Small intestine (tissue), 16 donors: ENCODE measurements at places on chromosomes 3 and 15. TPM values are rescaled to one million over a fixed set of nuclear protein-coding genes. Genes with fewer than 3 reads are reported as not detected.

- no peaks in the 10 kb centered on the region for H3K27me3 ChIP-seq
- no peaks in the 10 kb centered on the region for H3K36me3 ChIP-seq
- no peak overlapping the region for H3K4me3 ChIP-seq
- no peaks in the 10 kb centered on the region for H3K4me1 ChIP-seq
- DNase-seq: no peak
These were observed 231.7 kb upstream of the ICE2 start for GRCh38 chr15:60710656-60711055.

GRCh38 chr3:51358981-51359380 lies 26.1 kb upstream of the MANF start:
- no peaks in the 10 kb centered on the region for H3K27me3 ChIP-seq
- no peak overlapping the region for H3K27ac ChIP-seq
- H3K36me3 ChIP-seq: no peaks in the 10 kb centered on the region
- no peak for DNase-seq
- H3K4me1 ChIP-seq: no peaks in the 10 kb centered on the region
- no peak overlapping the region for H3K4me3 ChIP-seq

DNA sequence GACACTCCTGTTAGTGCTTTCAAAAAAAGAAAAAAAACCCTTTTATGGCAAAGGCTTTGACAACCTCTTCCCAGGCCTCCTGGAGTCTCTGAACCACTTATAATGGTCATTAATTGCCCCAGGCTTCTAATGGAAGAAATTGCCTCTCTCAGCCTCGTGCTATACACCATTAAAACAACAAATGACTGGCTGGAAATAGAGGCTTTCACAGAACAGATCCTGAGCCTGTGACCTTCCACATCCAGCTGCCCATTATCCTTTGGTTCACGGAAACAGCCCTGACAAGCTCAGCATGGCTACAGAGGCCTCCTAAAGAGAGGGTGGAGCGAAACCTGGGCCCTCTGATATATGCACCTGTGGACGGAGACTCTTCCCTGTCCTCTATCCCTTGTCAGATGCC lies 26.8 kb upstream of the MKRN3 start:
- no peaks in the 10 kb centered on the region for H3K36me3 ChIP-seq
- H3K27me3 ChIP-seq: no peaks in the 10 kb centered on the region
- H3K4me3 ChIP-seq: no peak overlapping the region
- H3K27ac ChIP-seq: no peak overlapping the region
- H3K4me1 ChIP-seq: no peaks in the 10 kb centered on the region

DNA sequence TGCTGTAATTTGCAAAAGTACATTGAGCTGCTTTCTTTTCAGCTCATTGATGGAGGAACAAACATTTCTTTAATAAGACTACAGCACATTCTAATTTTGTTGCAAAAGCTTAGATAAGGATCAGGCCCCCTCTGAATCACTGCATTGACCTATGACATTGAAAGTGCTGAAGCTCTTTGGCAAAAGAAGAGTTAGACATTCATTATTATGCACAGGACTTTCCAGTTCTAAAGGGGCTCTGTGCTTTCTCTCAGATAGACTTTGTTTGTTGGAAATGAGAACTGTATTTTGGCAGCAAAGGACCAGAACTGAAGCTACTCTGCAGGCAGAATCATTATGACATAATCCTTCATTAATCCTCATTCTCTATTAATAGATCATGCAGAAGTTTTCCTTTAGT lies 252.9 kb upstream of the SOX2 start:
- H3K36me3 ChIP-seq: no peaks in the 10 kb centered on the region
- H3K27ac ChIP-seq: no peak overlapping the region
- H3K4me3 ChIP-seq: no peak overlapping the region
- H3K27me3 ChIP-seq: no peaks in the 10 kb centered on the region
- DNase-seq: no peak

GRCh38 chr15:78417754-78418630 lies 20.0 kb upstream of the IREB2 start:
- H3K27me3 ChIP-seq: no peaks in the 10 kb centered on the region
- peaks cover 6% of the 10 kb centered on the region for H3K4me1 ChIP-seq
- peak overlapping the region; percentile 54 for H3K27ac ChIP-seq
- peak; percentile 47 for DNase-seq

GRCh38 chr3:168414149-168414548 lies 318.4 kb upstream of the GOLIM4 start:
- H3K27me3 ChIP-seq: no peaks in the 10 kb centered on the region
- H3K27ac ChIP-seq: no peak overlapping the region
- H3K4me3 ChIP-seq: no peak overlapping the region
- no peak for DNase-seq

DNA sequence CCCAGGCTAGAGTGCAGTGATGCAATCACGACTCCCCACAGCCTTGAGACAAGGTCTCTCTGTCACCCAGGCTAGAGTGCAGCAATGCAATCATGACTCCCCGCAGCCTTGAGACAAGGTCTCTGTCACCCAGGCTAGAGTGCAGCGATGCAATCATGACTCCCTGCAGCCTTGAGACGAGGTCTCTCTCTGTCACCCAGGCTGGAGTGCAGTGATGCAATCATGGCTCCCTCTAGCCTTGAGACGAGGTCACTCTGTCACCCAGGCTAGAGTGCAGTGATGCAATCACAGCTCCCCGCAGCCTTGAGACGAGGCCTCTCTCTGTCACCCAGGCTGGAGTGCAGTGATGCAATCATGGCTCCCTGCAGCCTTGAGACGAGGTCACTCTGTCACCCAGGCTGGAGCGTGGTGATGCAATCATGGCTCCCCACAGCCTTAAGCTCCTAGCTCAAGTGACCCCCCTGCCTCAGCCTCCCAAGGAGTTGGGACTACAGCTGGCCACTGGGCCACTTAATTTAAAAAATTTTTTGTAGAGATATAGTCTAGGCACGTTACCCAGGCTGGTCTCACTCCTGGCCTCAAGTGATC lies 26.1 kb downstream of the TFRC start:
- no peaks in the 10 kb centered on the region for H3K4me1 ChIP-seq
- peaks cover 48% of the 10 kb centered on the region for H3K36me3 ChIP-seq
- no peaks in the 10 kb centered on the region for H3K27me3 ChIP-seq
- DNase-seq: peak; percentile 75
- no peak overlapping the region for H3K4me3 ChIP-seq
- H3K27ac ChIP-seq: no peak overlapping the region

GRCh38 chr15:34725556-34725955 lies 29.2 kb downstream of the GJD2 start:
- no peak overlapping the region for H3K4me3 ChIP-seq
- H3K27ac ChIP-seq: no peak overlapping the region
- no peaks in the 10 kb centered on the region for H3K36me3 ChIP-seq
- no peak for DNase-seq
- no peaks in the 10 kb centered on the region for H3K4me1 ChIP-seq

DNA sequence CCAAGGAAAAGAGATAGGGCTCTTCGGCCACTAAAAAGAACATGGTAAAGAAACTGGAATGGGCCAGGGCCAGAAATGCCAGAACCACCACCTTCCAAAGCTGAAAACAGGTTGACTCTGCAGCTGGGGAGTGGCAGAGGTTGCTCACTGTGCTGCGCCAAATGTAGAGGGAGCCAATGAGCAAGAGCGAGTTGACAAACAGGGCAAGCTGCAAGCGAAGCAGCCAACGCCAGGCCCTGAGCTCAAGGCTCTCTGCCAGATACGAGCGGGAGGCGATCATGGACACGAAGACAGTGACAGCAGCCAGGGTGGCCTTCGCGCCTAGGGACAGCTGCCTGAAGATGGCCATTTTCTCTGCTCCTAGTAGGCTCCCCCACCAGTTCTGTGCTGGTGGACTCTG lies 3.1 kb downstream of the GLB1 start:
- H3K4me1 ChIP-seq: peaks cover 3% of the 10 kb centered on the region
- no peak overlapping the region for H3K4me3 ChIP-seq
- H3K27me3 ChIP-seq: no peaks in the 10 kb centered on the region
- no peak overlapping the region for H3K27ac ChIP-seq
- H3K36me3 ChIP-seq: peaks cover 34% of the 10 kb centered on the region
- no peak for DNase-seq

GRCh38 chr3:52123106-52123725 lies 31.0 kb downstream of the POC1A start:
- no peaks in the 10 kb centered on the region for H3K36me3 ChIP-seq
- no peaks in the 10 kb centered on the region for H3K4me1 ChIP-seq
- H3K27ac ChIP-seq: no peak overlapping the region
- H3K27me3 ChIP-seq: no peaks in the 10 kb centered on the region
- no peak overlapping the region for H3K4me3 ChIP-seq

DNA sequence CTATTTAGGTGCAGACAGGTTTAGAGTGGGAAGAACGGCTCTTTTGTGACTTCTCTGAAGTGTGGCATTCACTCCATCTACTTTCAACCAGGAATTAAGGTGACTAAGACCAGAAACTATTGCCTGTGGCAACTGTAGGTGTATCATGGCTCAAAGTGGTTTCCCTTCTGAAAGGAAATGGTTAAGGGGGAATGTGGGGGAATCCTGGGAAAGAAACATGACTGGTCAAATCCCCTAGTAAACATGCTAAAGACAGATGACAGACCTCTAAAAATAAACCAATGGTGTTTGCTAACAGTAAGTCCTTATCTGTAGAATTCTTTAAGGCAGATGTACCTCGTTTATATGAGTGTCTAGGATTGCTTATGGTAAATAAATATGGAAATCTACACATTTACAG lies 56.9 kb downstream of the MEGF11 start:
- no peak overlapping the region for H3K27ac ChIP-seq
- H3K36me3 ChIP-seq: no peaks in the 10 kb centered on the region
- no peak overlapping the region for H3K4me3 ChIP-seq
- no peaks in the 10 kb centered on the region for H3K27me3 ChIP-seq

DNA sequence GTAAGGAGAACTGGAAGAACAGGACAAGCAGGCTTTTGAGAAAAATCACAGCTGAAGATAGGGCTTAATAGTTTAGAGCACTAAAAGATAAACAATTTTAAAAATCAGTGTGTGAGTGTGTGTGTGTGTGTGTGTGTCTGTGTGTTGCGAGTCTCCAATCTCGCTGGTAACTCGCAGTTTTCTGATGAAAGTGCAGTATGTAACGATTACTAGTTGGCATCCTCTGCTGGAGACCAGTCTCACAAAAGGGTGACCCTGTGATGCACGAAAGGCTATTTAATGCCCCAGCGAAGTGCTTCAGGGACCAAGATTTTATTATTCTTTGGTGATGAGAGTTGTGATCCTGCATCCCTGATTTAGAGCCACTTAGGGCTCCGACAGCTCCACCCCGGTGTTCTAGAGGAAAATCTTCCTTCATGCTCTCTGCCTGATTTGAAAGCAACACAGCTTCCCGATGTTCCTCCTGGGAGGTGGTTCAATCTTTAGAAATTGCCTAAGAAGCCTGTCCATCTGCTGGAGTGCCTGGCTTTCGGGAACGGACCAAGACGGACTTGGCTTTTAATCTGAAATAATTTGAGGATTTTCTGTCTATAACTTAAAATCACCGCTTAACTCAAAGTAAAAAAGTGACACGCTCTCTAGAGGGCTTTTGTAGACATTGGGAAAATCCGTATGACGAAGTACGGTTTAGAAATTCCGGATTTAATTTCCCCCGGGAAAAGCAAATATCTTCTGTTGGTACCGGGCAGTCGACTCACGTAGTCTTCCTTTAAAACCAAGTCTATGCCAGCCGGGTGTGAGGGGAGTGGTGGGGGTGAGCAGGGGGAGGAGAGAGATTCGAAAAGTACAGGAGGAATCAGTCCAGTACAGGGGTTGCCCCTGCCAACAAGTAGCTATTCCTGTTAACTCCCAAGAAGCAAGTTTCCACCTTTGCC lies 1.1 kb upstream of the ALCAM start:
- peak overlapping the region; percentile 61 for H3K27ac ChIP-seq
- peak; percentile 30 for DNase-seq
- no peaks in the 10 kb centered on the region for H3K36me3 ChIP-seq
- H3K27me3 ChIP-seq: peaks cover 12% of the 10 kb centered on the region
- peaks cover 11% of the 10 kb centered on the region for H3K4me1 ChIP-seq

DNA sequence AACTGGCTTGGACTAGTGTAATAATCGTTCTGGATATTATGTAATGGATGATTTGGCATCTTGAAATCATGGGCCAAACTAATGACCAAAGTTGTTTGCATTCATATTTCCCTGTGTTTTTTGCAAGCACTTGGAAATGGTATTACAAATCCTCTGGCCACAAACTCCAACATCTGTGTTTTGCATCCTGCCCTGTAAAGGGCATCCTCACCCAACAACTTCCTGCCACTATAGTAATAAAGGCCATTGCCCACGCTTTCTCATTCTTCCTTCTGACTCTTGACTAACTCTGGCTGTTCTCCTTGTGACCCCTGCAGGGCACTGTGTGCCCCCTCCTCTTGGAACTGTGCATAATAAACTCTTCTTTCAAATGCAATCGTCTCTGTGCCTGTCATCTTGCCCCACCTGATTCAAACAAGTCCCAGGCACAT lies 25.4 kb upstream of the PSMD6 start:
- H3K4me3 ChIP-seq: no peak overlapping the region
- no peaks in the 10 kb centered on the region for H3K36me3 ChIP-seq
- no peak for DNase-seq
- H3K27ac ChIP-seq: no peak overlapping the region
- no peaks in the 10 kb centered on the region for H3K4me1 ChIP-seq

- no peaks in the 10 kb centered on the region for H3K4me1 ChIP-seq
- no peak for DNase-seq
- H3K36me3 ChIP-seq: no peaks in the 10 kb centered on the region
- H3K27me3 ChIP-seq: no peaks in the 10 kb centered on the region
- no peak overlapping the region for H3K27ac ChIP-seq
These were observed 337.8 kb upstream of the CBLB start for GRCh38 chr3:106206613-106207012.

DNA sequence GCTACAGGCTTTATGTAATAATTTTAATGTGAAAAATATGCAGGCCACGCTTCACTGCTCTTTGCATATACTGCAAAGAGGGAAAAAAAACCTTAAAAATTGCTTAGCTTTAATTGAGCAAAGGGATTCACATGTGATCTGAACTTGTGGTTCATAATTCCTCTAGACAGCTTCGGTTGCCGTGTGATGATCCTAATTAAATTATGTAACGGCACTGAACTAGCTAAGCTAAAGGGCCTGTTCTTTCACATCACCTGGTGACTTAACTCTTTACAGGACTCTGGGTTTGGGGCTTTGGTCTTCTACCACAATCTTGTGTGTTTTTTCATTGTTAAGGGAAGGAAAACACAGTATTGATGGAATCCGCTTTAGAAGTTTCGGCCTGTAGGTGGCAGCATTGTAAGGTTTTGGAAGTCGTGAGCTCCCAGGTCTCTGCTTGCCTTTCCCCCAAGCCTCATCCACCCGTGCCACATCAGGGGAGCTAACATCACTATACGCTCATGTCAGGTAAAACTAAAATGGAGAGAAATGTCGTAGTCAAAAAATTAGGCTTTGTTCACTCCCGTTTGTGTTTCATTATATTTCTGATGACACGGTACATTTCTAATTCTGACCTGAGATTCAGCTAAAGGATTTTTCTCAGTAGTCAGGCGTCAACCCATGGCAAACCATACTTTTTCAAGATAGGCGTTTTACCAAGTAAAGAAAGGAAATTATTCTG lies 205.6 kb upstream of the DPH6 start:
- H3K4me3 ChIP-seq: no peak overlapping the region
- H3K36me3 ChIP-seq: no peaks in the 10 kb centered on the region
- no peak overlapping the region for H3K27ac ChIP-seq
- DNase-seq: peak; percentile 82

GRCh38 chr15:34436956-34437442 lies 609 bp downstream of the GOLGA8A start:
- H3K27me3 ChIP-seq: peaks cover 15% of the 10 kb centered on the region
- peaks cover 3% of the 10 kb centered on the region for H3K4me1 ChIP-seq
- peak; percentile 27 for DNase-seq
- H3K36me3 ChIP-seq: no peaks in the 10 kb centered on the region
- peak overlapping the region; percentile 7 for H3K4me3 ChIP-seq
- no peak overlapping the region for H3K27ac ChIP-seq

Gene FHIT
- 8.1 TPM for polyA plus RNA-seq

Gene PRR20G
- not detected for polyA plus RNA-seq

Gene XCR1
- polyA plus RNA-seq: 1.1 TPM

Gene GOLGA8M
- 0.93 TPM for polyA plus RNA-seq
